ENCODE measurements at places on chromosomes 5 and 9.
A peak's percentile ranks its signal among the peaks of the same experiment; 100 is the strongest.

DNA sequence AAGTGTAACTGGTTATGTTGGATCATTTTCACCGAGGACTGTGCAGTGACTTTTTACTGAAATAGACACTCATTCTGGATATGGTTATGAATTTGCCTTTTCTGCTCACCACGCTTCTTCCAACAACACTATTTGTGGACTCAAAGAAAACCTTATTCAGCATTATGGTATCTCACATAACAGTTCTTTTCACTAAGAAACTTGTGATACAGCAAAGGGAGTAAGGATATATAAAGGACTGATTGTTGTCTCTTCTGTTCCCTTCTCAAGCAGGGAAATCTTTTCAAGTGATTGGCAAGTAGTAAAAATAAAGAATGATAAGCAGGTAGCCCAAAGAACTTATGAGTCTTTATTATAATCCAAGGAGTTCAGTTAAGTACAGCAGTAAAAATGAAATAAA is 131.5 kb upstream of the SV2C start:
- DNase-seq = no peak

DNA sequence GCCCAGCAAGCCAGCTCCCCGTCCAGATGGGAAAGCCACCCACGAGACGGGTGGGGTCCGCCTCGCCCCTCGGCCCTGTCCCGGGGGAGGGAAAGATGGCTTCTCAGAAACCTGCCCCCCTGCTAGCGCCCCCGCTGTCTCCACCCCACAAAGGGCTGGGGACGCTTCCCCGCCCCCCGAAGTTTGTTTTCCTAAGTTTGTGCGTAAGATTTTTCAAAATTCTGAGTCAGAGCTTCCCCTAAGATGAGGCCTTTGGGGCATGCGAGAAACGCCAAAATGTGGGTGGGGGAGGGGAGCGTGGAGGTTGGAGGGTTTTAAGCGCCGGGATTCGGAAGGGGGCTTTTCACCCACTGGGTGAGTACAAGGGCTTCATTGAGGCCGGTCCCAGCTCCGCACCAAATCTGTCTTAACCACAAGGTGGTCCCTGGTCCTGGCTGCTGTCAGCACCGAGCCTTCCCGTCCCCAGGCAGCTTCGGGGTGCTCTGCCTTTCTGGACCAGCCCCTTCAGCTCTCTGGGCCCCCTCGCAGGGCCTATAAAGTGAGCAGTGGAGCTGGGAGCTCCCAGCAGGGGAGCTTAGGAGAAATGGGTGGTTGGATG is 32.3 kb downstream of the PRRX2 start:
- DNase-seq = peak; percentile 70

DNA sequence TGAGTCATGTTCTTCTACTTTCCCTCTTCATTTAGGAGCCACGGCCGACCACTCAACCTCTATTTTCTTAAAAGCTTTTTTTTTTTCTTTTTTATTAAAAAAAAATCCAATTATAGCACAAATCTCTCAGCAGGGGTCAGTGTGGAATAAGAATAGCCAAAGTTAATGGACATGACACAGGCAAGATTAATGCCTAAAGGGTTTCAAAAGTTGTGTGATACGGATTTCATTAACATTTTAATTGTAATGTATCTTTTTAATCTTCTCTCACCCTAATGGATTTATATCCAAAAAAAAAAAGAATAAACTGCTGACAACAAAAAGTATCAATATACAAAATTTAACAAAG is 5.4 kb downstream of the NACC2 start:
- peak; percentile 34 for DNase-seq

- no peak for DNase-seq
Measured at GRCh38 chr5:54742417-54742891, 224.9 kb downstream of the SNX18 start.

DNA sequence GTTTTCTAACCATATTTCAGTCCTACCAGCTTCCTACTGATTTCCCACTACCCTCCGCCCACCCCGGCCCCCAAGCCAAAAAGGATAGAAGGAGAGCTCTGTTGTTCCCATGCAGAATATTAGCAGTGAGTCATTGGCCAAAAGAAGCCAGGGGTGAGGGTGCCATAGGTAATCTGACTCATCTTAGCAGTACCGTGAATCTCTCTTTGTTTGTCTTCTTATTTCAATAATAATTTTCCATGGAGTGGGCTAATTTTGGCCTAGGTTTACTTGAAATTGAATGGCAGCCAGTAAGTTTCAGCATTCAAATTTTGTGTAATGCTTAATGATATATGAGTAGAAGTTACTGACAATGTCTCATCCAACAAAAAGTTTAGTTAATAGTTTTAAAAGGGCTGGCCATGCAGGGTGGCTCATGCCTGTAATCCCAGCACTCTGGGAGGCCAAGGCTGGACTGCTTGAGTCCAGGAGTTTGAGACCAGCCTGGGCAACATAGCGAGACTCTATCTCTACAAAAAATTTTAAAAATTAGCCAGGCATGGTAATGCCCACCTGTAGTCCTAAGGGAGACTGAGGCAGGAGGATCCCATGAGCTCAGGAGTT is 74.2 kb downstream of the C9orf152 start:
- peak; percentile 45 for DNase-seq

GRCh38 chr9:111287127-111287526 is 42.9 kb downstream of the OR2K2 start:
- DNase-seq = no peak

- no peak for DNase-seq
Measured at GRCh38 chr9:127546125-127546832, 65.8 kb upstream of the STXBP1 start.
